ENCODE measurements at places on chromosomes 1 and 21. TPM values are rescaled to one million over a fixed set of nuclear protein-coding genes. Genes with fewer than 3 reads are reported as not detected.

The WLS gene
- 228 TPM for total RNA-seq

The MGST3 gene
- total RNA-seq, result 257 TPM

The AADACL3 gene
- total RNA-seq, result not detected

The CD244 gene
- total RNA-seq, result 0.83 TPM

The GNL2 gene
- total RNA-seq, result 26.6 TPM

The FMO5 gene
- 1.2 TPM for total RNA-seq

The MAEL gene
- 1.3 TPM for total RNA-seq

The ACP6 gene
- total RNA-seq, result 6.5 TPM

The LMOD1 gene
- total RNA-seq, result 1,321 TPM

The AMY1C gene
- not detected for total RNA-seq

The MAP3K21 gene
- 0.45 TPM for total RNA-seq

The TMEM269 gene
- not detected for total RNA-seq

The SAMD13 gene
- total RNA-seq, result 2.1 TPM

The CDA gene
- 7.5 TPM for total RNA-seq

The CLDN19 gene
- 1.1 TPM for total RNA-seq

The CELA3B gene
- total RNA-seq, result not detected

The THBS3 gene
- total RNA-seq, result 37.4 TPM

The RBP7 gene
- total RNA-seq, result 23.3 TPM

The CFAP141 gene
- not detected for total RNA-seq

The TLR5 gene
- total RNA-seq, result 2.8 TPM

The HAX1 gene
- 71.0 TPM for total RNA-seq

The VHLL gene
- not detected for total RNA-seq

The REN gene
- total RNA-seq, result not detected

The CHIA gene
- total RNA-seq, result not detected

The OR2L5 gene
- total RNA-seq, result not detected

The KANK4 gene
- total RNA-seq, result 1.4 TPM

The CGN gene
- 0.42 TPM for total RNA-seq

The AVPR1B gene
- total RNA-seq, result not detected

The CTSK gene
- 29.5 TPM for total RNA-seq

The EFNA3 gene
- 1.7 TPM for total RNA-seq

The CELA3A gene
- not detected for total RNA-seq

The LCE2B gene
- total RNA-seq, result not detected

The KRTAP19-8 gene
- total RNA-seq, result not detected

The SH3D21 gene
- 1.7 TPM for total RNA-seq

The KCNJ9 gene
- not detected for total RNA-seq

The TMEM52 gene
- total RNA-seq, result 6.3 TPM

The MORN1 gene
- 9.8 TPM for total RNA-seq

The OLFML3 gene
- total RNA-seq, result 57.7 TPM

The FAM131C gene
- total RNA-seq, result 0.33 TPM

The SPATA21 gene
- total RNA-seq, result not detected

The DEPDC1 gene
- under 0.01 TPM for total RNA-seq

The STYXL2 gene
- 0.32 TPM for total RNA-seq

The TDRD5 gene
- total RNA-seq, result not detected

The GBP7 gene
- total RNA-seq, result not detected

All from esophagus muscularis mucosa (tissue), 4 donors.